ENCODE measurements at places on chromosomes 1 and 21.

DNA sequence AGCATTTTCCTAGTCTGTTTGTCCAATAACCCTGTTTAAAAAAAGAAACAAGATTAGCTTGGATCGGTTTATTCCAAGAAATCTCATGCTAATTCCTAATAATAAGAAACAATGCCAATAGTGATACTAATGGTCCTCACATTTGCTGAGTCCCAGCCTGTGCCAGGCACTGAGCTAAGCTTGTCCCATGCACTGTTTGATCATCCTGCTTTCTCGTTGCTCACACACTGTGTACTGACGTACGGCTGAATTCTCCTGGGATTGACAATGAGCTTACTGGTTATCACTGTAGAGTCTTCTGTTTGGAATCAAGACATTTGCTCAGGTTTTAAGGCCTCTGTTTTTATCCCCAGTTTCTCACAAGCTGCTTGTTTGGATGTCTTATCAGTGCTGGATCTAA, 71.1 kb downstream of the CACNA1E start:
- no peak for DNase-seq

GRCh38 chr1:66684353-66684752, 67.9 kb upstream of the DYNLT5 start:
- DNase-seq: no peak

DNA sequence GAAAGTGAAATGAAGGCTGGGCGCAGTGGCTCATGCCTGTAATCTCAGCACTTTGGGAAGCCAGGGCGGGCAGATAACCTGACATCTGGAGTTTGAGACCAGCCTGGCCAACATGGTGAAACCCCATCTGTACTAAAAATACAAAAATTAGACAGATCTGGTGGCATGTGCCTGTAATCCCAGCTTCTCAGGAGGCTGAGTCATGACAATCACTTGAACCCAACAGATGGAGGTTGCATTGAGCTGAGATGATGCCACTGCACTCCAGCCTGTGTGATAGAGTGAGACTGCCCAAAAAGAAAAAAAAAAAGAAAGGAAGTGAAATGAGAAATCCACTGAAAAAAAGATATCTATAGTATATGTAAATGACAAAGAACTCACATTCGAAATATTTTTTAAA, 439.9 kb downstream of the DISC1 start:
- DNase-seq: no peak

DNA sequence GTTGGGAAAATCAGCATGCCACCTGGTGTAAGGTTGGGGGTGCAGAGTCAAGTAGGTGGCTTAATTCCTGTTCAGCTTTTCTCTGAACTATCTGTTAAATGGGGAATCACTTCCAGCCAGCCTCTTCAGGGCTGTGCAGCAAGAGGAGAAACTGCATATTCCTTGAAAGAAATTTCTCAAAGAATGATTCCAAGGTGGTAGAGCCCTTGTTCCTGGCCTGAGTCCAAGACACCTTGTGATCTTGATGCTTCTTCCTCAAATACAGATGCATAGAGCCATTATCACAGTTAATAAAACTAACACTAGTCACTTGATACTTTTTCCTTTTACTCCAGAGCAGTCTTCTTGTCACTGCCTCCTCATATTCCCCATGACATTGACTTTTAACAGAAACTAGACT, 5.2 kb downstream of the TXLNA start:
- no peak for DNase-seq

DNA sequence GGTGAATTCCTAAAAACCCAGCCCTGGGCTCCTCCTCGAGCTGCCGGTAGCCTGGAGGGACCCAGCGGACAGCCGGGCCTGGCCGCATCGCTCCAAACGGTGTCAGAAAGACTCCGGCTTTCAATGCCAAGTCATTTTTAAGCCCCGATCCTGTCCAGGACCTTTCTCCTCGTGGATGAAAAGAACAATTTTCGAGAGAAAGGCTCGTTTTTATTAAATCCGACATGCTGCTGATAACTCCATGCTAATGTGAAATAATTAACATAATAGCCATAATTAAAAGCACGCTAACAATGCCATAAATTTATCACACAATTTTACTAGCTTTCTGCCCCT, 4.6 kb upstream of the FOXD3 start:
- no peak for DNase-seq

DNA sequence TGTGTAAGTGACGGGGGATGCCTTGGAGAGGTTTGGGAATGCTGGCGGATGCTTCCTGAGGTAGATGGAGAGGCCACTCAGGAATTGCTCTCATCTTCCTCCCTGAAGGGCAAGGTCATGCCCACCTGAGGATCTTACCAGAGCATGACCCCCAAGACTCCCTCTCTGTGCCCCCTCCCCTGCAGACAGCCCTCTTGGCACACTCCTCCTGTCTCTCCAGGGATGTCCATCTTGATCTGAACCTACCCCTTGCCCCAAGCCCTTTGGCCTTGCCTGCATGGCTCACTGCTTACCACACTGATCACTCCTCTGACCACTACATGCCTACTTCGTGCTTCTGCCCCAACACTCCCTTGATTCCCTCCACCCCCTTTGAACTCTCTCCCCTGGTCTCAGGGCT, 17.9 kb upstream of the MPL start:
- no peak for DNase-seq

GRCh38 chr21:41741253-41742072, 25.4 kb downstream of the RIPK4 start:
- DNase-seq: no peak

DNA sequence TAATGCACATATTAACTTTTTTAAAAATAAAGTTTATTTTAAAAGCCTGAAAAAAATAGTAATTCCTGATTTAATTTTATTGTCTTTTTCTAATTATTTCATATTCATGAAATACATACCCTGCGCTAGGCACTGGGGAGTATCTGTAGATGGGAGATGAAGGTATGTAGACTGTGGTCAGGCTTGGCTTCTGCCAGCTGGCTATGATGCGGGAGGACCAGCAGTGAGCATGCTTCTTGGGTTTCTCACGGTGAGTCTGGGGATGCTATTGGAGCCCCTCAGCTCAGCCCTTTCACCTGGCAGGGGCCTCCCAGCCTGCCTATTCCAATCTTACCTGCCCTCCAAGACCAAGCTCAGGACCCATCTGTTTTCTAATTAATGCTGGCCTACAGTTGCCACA, 138.4 kb downstream of the NOS1AP start:
- no peak for DNase-seq

DNA sequence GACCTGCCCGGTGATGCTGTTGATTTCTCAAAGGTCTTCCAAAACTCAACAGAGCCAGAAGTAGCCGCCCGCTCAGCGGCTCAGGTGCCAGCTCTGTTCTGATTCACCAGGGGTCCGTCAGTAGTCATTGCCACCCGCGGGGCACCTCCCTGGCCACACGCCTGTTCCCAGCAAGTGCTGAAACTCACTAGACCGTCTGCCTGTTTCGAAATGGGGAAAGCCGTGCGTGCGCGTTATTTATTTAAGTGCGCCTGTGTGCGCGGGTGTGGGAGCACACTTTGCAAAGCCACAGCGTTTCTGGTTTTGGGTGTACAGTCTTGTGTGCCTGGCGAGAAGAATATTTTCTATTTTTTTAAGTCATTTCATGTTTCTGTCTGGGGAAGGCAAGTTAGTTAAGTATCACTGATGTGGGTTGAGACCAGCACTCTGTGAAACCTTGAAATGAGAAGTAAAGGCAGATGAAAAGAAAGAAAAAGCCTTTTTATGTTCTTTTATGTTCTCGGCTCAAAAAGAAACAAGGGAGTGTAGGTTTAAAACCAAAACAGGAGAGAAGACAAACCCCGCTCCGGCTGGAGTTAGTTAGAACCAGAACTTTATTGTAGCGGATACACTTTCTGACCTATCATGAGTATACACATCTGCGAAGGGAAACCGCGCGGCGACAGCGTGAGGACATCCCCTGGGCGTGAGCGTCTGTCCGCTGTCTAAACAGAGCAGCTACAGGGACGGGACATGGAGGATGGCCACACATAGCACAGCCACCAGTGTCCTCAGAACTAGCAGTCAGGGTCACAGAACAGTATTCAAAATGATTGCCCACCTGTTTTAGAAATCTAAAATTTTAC, 77.1 kb downstream of the PIK3CD start:
- peak; percentile 42 for DNase-seq

DNA sequence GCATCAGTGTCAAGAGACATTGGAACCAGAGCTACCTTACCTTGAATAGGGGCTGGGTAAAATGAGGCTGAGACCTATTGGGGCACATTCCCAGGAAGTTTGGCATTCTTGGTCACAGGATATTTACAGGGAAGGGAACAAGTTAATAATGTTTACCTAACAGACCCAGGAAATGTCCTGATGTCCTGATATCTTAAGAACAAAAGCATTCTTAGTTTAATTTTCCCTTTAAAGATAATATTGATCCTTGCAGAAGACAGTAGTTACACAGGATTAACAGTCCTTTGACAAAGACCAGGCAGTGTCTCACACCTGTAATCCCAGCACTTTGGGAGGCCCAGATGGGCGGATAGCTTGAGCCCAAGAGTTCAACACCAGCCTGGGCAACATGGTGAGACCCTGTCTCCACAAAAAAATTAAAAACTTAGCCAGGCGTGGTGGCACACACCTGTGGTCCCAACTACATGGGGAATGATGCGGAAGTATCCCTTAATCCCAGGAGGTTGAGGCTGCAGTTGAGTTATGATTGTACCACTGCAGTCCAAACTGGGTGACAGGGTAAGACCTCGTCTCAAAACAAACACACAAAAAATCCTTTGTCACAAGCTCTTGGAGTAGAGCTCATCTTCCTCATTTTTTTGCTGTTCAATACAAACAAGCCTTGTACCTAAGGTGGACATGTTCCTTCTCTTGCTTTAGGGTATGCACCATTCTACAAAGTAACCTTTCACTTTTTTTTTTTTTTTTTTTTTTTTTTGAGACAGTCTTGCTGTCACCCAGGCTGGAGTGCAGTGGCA, 1.3 kb upstream of the TOMM20 start:
- DNase-seq: no peak

- DNase-seq: no peak
These were observed 42.1 kb upstream of the CFHR3 start for GRCh38 chr1:196732526-196732925.

- DNase-seq: no peak
These were observed 118.5 kb upstream of the ADAR start for GRCh38 chr1:154726443-154726842.

- peak; percentile 60 for DNase-seq
These were observed 2.9 kb upstream of the PDZK1IP1 start for GRCh38 chr1:47192458-47193384.

- no peak for DNase-seq
These were observed 41.3 kb upstream of the ENAH start for GRCh38 chr1:225694151-225694603.

DNA sequence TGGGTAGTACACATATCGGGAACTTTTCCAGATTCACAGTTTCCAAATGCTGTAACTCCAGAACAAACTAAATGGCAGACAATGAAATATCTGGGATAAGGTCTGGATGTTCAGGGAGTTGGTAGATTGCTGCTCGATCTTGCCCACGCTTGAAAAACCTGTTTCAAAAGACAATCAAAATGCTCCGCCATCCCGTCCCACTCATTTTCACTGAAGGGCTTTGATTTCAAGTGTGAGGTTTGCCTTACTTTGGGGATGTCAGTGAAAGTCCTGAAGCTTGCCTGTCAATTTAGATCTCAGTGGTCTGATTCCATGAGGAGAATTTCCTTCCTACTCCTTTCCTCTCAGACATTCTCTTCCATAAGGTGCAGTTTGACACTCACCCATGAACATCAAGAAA, 236.3 kb upstream of the KCNK2 start:
- no peak for DNase-seq

DNA sequence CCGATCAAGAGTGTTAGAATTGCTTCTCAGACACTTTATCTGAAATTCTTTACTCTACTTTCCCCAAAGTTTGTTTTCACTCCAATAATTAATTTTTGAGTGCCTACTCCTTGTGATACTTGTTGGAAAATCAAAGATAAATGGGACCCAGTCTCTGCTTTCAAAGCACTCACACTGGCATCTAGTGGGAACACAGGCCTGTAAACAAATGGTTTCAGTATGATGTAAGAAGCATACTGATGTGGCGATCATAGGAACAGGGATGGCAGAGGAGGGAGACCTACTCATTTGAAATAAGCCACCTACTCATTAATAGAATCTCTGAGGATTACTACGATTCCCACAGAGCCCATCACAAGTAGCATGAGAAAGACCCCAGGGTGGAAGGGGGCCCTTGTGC, 273.7 kb upstream of the ST6GALNAC5 start:
- DNase-seq: no peak

GRCh38 chr1:180939711-180940103, 27.0 kb downstream of the KIAA1614 start:
- no peak for DNase-seq

DNA sequence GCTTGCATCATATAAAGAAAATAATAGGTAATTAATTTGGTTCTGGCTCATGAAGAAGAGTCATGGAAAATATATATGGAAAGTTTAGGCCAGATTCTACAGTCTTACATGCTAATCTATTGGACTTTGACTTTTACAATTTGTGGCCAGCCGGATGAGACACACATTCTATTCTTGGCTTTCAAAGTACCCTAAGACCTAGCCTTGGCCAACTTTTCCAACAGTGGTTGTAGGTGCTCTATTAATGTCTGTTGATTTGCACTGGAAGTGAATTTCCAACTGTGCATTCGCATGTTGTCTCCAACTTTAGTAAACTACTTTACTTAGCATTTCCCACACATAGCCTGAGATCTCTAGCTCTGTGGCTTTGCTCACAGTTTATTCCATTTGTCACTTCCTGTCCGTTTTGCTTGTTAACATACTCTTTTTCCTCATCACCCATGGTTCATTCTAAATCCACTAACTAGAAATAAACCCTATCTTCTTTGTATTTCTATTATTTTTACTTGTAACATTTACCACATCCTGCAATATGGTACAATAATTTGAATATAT, 644.0 kb downstream of the PTPRC start:
- DNase-seq: no peak

DNA sequence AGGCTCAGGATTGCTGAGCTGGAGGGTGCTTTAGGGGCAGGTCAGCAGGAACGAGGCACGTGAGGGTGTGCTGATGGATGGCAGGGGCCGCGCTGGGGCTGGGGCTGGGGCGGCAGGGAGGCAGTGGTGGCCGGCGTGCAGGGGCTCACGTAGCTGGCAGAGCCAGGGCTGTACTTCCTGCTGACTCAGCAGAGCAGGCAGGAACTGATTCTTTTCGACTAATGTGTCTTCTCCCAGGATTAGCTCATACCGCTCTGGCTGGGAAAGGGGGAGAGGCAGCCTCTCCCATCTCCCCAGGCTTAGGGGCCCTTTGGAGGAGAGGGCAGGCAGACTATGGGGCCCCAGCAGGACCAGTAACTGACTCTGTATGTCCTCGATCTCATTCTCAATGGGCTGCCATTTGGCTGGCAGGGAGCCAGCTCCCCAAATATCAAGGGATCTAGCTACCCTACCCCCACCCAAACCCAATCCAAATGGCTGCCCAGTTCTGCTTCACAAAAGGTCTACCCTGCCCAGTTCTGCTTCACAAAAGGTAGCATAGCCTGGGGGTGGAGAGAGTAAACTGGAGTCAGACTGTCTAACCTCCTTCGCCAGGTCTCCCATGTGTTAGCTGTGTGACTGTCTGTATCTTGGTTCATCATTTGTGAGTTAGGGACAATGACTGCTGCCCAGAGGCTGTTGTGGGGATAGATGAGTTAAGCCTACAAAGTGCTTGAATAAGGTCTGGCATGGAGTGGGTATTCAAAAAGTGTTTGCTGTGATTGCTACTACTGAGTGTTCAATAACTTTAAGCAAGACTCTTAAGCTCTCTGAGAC, 100.1 kb upstream of the SLC2A1 start:
- DNase-seq: no peak
